Stimulated activated naive CD4-positive, alpha-beta T cell (primary cell): ENCODE measurements at places on chromosomes 7 and 10.

DNA sequence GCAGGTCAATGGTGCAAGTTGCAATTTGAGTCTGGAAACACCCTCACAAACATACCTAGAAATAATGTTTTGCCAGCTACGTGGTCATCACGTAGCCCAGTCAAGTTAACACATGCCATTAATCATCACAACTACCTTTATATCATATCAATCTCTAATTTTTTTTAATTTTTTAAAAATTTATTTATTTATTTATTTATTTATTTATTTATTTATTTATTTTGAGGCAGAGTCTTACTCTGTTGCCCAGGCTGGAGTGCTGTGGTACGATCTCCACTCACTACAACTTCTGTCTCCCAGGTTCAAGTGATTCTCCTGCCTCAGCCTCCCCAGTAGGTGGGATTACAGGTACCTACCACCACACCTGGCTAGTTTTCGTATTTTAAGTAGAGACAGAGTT, 52.4 kb upstream of the MACROH2A2 start:
- DNase-seq: no peak

DNA sequence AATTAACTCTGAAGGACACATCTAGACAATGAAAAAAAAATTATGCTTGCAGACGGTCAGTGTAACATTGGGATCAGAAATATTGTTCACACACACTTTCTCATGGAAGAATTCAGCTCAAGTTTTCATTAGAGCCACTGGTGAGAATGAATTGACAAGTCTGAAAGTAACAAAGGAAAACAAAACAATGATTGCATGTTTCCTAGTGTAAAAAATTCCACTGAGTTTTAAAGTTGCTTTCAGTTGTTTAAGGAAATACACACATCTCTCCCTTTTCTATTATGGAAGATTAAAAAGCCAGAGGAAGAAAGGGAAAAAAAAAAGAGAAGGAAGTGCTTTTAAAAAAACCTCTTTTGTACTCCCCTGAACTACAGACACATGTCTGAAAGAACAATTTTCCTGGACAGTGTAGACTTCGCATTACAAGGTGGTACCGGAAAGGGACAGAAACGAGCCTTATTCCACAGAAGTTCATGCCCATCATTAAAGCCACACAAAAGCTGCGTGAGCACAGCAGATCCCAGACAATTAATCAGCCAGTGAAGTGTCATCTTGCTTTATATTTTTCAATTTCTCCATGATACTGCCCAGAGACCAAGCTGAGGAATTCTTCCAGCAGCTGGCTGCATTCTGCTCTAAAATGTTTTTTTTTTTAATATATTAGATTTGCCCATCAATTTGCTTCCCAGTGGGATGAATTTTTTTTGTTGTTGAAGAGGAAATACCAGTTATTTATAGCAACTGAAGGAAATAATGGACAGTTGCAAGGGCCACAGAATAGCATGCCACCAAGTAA, 294.8 kb downstream of the DOCK4 start:
- no peak for DNase-seq

DNA sequence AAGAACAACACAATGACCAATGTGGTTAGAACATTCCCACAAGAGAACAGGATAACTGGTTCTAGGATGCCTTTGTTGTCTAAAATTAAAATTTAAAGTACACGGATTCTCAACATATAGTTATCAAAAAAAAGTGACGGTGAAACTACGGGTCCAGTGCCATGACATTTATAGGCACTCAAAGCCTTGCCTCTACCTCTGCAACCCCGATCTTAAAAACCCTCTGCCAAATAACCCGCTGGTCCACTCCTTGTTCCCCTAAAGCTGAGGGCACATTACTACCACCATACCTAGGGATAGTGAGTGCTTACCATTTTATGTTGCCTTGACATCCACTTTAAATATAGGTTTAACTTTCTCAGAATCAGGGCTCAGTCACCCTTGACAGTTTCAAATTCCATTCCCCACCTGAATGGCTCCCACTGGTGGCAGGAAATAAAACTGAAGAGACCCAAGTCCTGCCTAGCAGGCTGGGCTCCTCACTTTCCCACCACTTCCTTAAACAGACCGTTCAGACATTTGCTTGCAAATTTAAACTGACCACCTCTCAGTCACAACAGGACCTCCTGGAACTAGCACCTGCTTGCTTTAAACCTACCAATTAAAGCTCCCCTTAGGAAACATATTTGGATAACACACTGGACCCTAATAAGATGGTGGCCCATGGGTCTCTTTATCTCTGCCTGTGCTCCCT, 169.9 kb upstream of the ASAH2 start:
- DNase-seq: no peak

DNA sequence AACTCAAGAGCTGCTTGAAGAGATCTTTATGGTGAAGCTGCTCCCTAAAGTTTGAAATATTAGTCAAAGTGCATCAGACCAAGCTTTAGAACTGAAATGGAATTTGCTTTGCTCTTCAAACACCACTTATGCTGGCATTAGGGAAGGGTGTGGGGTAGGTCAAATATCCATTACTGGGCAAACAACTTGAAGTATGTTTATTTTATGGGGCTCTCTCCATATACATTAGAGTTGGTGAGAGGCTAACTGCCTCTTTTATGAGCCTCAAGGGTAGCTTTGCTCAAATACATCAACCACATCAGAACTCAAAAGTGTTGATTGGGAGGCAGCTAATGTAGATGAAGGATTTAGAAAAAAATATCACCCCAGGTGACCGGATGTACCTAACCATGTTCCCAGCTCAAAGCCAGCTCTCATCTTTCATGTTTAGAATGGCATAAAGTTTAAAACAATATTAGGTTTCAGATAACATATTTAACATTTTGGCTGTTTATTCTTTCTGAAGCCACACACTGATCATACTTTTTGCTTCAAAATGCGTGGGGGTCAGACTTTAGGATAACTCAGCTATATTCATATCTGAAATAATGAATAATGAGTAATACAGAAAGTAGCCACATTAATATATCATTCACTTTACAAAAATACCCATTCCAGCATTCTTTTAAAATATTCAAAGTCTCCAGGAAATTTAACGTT, 318.6 kb downstream of the PTEN start:
- DNase-seq: no peak

DNA sequence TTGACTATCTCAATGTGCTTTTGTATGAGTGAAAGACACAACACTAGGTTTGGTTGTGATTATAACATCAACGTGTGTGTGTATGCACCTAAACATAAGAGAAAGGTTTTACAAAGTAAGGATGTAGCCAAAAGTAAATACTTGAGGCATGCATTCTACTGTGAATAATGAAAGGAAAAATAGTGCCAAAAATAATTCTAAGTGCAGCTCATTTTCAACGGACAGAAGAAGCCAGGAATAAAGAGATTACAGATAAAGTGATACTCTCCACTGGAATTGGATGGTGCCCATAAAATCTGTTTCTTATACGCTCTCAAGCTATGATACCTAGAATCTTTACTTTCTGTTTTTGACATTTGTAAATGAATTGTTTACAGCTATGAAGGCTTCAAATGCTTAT, 135.0 kb upstream of the TMEM72 start:
- no peak for DNase-seq

GRCh38 chr7:6228361-6229229, 43.8 kb downstream of the CYTH3 start:
- DNase-seq: no peak

- peak; percentile 81 for DNase-seq
These were observed at the start of gene FAM53B for GRCh38 chr10:124744102-124745050. TSS of gene FAM53B (minus strand) at chr10:124744378. CDS start at chr10:124706713, 37,665 bp downstream.

GRCh38 chr7:130875-131780, 61.2 kb upstream of the FAM20C start:
- no peak for DNase-seq

DNA sequence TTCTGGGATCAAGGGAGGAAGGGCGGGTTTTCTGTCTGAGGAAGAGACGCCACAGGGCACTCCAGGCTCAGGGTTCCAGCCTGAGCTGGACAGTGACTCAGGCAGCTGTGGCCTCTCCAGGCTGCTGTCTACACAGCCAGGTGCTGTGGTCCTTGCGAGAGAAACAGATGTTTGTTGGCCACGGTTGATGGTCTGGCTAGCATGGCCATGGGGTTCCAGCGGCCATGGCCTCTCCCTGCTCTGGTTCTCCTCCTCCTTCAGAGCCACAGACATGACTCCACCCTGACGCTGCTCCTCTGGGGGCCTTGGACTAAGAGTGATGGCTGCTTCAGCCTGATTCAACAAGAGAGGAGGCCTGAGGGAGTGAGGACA, 75.9 kb downstream of the AFAP1L2 start:
- DNase-seq: no peak

DNA sequence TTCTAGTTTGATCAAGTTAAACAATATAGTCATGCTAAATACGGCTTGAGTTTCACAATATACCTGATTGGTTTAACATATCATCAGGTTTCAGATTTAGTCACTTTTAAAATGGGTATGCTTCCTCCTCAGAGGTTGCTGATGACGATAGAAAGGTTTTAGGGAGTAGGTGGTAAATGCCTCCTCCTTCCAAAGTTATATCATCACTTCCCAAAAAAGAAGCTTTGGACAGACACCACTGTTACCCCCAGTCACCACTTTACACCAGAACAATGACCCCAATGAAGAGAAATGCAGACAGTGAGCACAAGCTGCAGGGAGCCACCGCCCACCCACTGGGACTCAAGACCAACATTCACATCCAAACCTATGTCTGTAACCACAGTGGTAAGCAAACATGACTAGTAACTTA, 244.6 kb downstream of the SORCS1 start:
- no peak for DNase-seq

DNA sequence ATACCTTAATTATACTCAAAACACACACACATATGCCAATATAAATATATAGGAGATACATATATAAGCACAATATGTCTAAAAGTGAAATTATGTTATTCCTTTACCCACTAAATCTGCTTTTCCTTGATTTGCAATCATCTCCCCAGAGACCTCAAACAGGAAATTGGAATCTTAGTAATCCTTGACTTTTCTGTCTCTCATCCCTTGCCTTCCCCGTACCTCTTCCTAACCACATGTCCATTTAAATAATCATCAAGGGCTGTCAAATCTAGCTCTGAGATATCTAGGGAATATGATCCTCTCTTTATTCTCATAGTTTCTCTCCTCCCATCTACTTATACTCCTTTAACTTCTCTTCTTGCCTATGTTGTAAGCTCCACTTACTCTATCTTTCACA, 336.6 kb downstream of the HGF start:
- no peak for DNase-seq

DNA sequence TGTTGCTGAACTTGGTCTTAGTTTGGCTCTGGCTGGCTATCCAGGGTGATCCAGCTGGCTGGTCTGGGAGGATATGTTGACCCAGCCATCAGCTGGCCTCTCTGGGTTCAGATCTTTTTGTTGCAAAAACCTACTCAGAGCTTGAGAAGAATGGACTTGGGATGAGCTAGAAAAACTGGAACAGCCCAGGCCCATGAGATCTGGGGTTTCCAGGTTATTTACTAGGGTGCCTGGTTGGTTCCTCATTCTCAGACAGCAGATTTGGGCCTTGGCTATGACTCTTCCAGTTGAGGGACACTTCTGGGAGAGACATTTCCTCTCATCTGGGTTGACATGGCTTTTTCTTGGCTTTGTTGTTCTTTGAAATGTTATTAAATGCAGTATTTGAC, 116.6 kb downstream of the ADCY1 start:
- DNase-seq: no peak

DNA sequence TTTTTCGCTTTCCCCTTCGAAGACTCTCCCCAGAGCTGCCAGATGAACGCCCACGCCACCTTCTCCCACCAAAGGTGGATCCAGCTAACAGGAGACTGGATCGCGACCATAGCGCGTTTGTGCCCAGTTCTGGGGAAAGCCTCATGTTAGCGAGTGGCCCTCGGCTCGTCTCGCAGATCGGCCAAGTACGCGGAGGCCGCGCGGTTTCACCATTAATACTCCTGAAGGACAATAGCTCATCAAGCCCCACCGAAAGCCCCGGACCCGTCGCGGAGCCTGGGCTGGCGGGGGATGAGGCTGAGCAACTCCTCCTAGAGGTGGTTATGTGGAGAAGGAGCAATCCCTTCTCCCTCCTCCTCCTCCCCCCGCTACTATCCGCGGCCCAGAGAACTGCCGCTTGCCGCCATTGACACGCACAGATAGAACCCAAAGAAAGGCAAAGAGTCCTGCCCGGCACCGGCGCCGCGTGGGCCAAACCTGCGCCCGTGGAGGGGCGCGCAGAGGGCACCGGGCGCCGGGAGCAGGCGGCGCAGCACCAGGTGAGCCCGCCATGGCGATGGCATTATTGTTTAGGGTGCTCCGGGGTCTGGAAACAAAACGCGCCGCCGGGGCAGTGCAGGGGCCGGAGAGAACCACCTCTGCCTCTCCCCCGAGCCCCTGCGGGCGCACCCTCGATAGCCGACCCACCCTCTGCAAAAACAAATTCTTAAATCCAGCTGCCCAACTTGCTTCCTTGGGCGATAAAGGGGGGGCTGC, at the start of gene MACROH2A2:
MACROH2A2 (plus strand) TSS at position 385 of the 756 bp plus-strand sequence. CDS start 22,813 bp downstream, outside the sequence.
- DNase-seq: no peak

- DNase-seq: no peak
These were observed 323.0 kb downstream of the EXOC4 start for GRCh38 chr7:133575726-133576440.
